ENCODE measurements at places on chromosomes 7 and 10.
A peak's percentile ranks its signal among the peaks of the same experiment; 100 is the strongest.

- DNase-seq, result peak; percentile 57
Observed at GRCh38 chr10:94279835-94280709, 82.7 kb downstream of the NOC3L start.

DNA sequence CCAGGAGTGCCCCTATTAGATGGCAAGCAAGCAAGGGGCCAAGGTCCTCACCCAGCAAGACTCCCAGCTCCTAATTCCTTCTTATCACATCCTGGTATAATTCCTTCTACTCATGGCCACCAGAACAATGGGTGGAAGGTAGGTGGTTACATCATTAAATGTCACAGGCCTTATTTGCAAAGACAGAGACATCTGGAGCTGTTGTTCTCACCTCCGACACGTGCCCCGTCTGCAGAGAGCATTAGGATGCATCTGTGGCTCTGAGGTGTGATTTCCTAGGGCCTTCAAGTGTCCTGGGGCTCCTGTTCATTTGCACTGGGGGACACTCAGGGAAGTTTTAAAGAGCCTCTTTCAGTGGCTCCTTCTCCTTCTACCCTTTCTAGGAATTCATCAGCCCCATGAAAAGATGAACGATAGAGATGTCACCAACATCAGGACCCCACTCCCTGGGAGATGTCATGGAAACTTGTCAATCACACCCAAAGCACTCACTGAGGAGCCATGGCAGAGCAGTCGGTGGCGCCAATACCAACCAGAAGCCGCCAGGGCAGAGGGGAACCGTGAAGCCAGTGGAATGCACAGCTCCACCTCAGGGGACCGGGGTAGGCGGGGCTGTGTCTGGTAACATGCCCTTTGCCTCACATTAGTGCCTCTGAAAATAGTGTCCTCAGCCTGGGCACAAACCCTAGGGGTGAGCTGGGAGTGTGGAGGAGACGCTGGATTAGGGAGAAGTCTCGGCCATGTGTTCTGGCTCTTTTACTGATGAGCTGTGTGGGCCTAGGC, 2.9 kb upstream of the ATP6V0E2 start:
- DNase-seq, result no peak

GRCh38 chr10:32199714-32200394, 143.6 kb upstream of the KIF5B start:
- DNase-seq, result no peak

- no peak for DNase-seq
Observed at GRCh38 chr10:113236998-113237397, 287.0 kb downstream of the TCF7L2 start.

DNA sequence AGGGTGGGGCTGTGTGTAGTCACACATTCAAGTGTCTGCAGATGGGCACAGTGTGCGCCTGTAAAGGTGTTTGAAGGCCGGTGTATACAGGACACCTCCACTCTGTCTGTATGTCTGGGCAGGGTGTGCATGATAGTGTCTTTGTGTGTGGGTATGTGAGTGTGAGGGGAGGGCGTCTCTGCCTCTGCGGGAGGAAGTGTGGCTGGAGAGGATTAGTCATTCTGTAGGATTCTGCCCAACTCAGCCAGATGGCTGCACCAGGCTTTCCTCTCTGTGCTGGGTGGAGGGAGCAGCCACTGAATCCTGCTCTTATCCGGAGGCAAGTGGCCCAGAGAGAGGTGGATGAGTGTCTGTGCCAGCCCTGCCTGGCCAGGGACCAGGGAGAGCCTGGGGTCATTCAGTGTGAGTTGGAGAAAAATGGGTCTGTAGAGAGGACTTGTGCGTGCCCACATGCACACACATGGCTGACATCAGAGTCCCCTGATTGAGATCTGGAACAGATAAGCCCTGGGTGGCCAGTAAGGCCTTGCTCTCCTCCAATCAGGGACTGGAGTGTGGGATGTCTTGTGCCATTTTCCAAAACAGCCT, 1.7 kb downstream of the SFXN3 start:
- DNase-seq, result peak; percentile 71

DNA sequence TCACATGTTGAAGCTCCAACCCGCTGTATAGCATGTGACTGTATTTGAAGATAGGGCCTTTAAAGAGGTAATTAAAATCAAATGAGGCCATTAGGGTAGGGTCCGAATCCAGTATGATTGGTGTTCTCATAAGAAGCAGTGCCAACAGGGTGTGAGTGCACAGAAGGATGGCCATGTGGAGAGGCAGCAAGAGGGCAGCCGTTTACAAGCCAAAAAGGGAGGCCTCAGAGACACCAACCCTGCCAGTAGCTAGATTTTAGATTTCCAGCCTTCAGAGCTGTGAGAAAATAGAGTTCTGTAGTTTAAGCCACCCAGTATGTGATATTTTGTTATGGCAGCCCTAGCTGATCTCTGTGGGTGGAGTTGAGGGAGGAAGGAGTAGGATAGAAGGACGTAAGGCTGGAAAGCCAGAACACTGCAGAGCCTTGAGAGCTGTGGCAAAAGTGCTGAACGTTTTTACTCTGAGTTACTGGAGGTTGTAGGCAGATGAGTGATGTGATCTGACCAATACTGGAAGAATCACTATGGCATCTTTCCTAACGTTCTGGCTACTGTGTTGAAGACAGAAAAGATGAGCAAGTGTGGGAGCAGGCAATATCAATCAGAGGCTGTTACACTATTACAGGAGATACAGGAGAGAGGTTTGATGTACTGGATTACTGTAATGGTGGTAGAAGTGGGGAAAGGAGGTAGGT, 334.9 kb downstream of the ELMO1 start:
- no peak for DNase-seq

GRCh38 chr10:126580873-126581647, 89.4 kb downstream of the C10orf90 start:
- DNase-seq, result no peak

GRCh38 chr10:132289439-132289838, 18.3 kb downstream of the STK32C start:
- DNase-seq, result no peak

- no peak for DNase-seq
Observed at GRCh38 chr7:46315891-46316290, 394.8 kb upstream of the IGFBP3 start.

DNA sequence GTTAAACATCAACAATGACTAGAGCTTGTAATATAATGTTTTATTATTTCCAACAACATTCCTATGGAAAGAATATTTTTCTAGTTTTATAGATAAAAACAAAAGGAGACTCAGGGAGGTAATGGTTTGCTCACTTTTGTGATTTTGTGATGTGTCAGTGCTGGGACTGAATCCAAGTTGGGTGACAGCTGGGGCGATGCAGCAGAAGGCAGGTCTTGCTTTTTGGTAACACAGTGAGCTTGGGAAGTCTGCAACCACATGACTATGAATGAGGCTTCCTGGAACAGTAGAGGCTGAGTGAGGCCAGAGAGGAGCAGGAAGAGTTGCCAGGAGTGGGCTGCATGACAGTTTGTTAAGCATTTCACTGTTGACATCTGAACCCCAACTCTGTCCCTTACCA, 4.9 kb upstream of the YKT6 start:
- DNase-seq, result no peak

- DNase-seq, result no peak
Observed at GRCh38 chr7:142814451-142814850, 40.4 kb upstream of the EPHB6 start.

GRCh38 chr10:83539528-83540308, 599.6 kb upstream of the GHITM start:
- DNase-seq, result no peak

DNA sequence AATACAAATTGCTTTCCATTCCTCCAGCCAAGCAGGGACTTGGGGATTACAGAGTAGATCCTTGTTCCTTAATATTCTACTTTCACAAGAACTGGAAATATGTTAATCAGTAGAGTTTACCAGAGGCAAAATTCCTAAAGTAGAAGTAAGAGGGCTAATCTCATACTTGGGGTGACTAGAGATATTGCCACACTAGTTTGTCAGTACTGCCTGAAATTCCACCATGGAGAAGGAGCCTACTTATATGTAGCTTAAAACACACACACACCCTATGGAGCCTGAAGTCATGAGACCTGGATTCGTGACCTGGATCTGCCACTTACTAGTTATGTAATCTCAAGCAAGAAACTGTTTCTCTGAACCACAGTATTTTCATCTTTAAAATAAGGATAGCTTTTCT, 33.9 kb downstream of the STRIP2 start:
- no peak for DNase-seq

- no peak for DNase-seq
Observed at GRCh38 chr10:70759781-70760180, 25.4 kb downstream of the TBATA start.

DNA sequence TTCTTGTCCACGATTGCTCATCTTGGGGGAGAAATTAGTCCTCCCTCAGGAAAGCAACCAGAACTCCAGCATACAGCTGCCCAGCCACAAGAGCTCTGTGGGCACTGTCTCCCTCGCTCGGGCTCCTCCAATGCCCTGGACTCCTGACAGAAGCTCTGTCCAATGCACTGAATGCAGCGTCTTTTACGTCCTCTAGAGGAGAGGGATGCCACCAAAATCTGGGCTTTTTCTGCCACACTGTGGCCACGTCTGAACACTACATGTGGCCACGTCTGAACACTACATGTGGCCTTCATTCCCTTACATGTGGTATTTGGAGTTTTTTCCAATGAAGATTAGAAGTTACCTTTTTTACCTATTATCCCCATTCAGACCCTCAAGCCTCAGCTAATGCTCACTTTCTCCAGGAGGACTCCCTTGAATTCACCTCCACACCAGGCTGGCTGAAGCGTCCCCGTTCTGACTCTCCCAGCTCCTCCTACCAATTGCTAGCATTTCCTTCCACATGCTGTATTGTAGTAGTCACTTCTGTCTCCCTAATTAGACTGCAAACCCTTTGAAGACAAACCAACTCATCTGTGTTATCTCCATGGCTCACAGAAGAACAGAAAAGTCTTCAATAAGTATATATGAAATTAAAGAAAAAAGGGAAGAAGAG, 134.3 kb upstream of the PDE1C start:
- DNase-seq, result no peak

- DNase-seq, result no peak
Observed at GRCh38 chr10:33303988-33304387, 30.5 kb downstream of the NRP1 start.

- DNase-seq, result no peak
Observed at GRCh38 chr10:30186371-30186875, 127.0 kb upstream of the JCAD start.

- no peak for DNase-seq
Observed at GRCh38 chr7:76354516-76354915, 4.3 kb downstream of the YWHAG start.

GRCh38 chr7:154684666-154685563, 318.0 kb downstream of the PAXIP1 start:
- DNase-seq, result no peak

DNA sequence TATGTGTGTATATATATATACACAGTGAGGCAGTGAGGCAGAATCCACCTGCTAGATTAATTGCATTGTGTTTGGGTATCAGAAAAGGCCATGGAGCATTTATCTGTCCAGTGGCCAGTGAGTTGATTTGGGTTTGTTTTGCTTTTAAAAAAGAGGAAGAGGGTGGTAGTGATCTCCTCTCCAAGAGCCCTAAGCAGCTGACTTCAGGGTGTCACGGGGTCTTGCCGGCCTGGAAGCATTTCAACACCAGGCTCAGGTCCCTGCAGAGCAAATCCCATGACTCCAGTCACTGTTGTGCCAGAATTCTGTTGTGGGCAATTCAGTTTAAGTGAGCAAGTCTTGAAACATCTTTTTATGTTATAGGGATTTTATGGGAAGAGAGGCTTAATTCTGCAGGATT, 30.6 kb upstream of the GPNMB start:
- no peak for DNase-seq

DNA sequence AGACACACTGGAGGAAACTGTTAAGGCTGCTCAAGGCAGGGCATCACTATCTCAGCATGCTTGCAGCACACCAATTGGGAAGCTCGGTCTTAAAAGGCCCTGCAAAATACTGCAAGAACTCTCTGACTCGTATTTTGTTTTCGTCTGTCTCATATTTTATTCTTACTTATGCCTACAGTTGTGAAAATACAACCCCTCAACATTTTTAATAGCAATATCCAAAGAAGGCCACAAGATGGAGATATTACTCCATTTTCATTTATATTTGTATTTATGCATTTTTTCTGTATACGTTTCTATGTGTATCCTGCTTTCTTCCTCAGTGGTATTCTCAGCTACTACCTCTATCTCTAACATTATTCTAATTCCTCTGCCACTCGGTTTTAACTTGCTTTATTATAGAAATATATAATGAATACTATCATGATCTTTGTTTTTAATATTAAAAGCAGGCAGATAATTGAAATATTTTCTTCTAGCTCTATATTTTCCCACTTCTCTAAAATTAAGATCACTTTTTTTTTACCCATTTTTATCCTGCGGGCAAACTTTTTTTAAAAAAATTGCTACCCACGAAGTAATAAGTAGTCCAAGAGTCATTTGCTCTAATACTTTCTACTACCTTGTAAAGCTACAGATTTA, 10.0 kb downstream of the DNAJC1 start:
- peak; percentile 42 for DNase-seq

DNA sequence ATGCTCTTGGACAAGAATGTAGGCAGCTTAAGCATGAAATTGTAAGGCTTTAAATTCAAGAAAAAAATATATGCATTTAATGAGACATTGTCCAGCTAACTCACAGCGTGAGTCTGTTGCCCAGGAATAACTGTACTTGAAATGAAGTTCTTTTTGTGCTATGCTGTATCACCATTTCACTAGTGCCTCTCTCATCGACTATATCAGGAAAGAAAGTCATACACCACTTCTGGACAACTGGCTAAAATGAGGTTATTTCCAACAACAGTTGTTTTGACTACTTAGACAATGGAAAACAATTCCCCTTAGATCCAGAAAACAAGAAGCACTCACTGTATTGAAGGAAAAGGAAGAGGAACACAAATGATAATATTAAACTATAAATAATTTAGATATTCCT, 251.8 kb downstream of the CRPPA start:
- DNase-seq, result no peak

DNA sequence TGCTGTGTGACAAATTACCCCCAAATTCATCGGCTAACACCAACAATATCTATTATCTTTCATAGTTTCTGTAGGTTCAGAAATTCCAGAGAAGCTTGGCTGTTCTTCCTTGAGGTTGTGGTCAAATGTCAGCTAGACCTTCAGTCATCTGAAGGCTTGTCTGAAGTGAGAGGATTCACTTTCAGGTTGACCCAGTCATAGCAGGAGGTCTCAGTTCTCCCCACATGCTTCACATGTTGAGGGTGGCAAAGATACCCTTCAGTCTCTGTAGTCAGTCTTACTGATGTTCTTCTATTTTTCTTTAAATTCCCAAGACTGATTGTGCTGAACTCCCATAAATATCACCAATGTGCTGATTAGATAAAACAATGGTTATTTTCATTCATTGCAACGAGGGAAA, 1692.0 kb downstream of the REEP3 start:
- DNase-seq, result no peak

GRCh38 chr7:22350466-22351328, 6.3 kb downstream of the RAPGEF5 start:
- DNase-seq, result no peak

GRCh38 chr7:72538856-72539255, 126.7 kb upstream of the CALN1 start:
- DNase-seq, result no peak

DNA sequence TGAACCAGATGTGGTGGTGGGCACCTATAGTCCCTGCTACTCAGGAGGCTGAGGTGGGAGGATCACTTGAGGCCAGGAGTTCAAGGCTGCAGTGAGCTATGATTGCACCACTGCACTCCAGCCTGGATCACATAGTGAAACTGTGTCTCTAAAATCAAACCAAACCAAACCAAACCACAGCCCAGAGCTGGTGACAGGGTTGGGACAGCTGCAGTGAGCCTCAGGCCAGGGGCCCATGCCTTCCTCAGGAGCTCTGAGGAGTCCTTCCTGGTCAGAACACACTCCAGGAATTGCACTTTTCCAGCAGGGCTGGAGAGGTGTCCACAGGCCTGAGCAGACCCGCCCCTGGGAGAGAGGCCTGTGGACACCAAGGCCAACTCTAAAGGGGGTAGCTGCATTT, 32.5 kb upstream of the OCM2 start:
- no peak for DNase-seq
